ENCODE measurements at places on chromosomes 3 and 15.

GRCh38 chr3:122828281-122828680 is 33.4 kb downstream of the SLC49A4 start:
- no peak for DNase-seq

- DNase-seq, result no peak
Observed at GRCh38 chr3:125647318-125648014, 52.2 kb upstream of the OSBPL11 start.

- no peak for DNase-seq
Observed at GRCh38 chr3:128500556-128500955, 7.6 kb upstream of the GATA2 start.

GRCh38 chr3:153357436-153357835 is 195.4 kb downstream of the RAP2B start:
- no peak for DNase-seq

Measured in CD4-positive, alpha-beta T cell treated with Interleukin-6 for 4 hours (primary cell).